ENCODE measurements at places on chromosomes 6 and 20. TPM values are rescaled to one million over a fixed set of nuclear protein-coding genes. Genes with fewer than 3 reads are reported as not detected.
A peak's percentile ranks its signal among the peaks of the same experiment; 100 is the strongest.

KCNG1 gene
- 6.3 TPM for total RNA-seq

ID1 gene
- total RNA-seq: 8.2 TPM

SERPINB6 gene
- total RNA-seq: 93.1 TPM

TRERF1 gene
- total RNA-seq: 6.4 TPM

SNRNP48 gene
- total RNA-seq: 12.1 TPM

DNA sequence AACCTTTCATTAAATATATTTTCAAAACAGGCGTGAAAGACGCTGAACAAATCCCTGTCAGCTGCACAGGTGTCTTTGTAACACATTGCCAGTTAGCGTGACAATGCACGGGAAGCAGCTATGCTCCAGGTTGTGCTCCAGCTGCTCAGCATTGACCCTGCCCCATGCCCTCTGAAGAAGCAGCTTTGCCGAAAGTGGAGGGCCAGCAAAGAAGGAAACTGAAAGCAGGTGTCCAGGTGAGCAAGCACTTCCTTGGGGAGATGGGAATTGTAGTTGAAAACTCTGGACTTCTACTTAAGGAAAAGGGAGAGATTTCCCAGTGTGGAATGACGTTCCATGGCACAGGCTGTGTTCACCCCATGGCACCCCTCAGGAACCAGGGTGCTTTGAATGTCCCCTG is 125.7 kb downstream of the TTLL2 start:
- no peaks in the 10 kb centered on the region for H3K36me3 ChIP-seq
- no peaks in the 10 kb centered on the region for H3K4me1 ChIP-seq
- no peak overlapping the region for H3K4me3 ChIP-seq
- peaks cover 8% of the 10 kb centered on the region for H3K27me3 ChIP-seq
- H3K27ac ChIP-seq: no peak overlapping the region

GRCh38 chr20:40251284-40251932 is 437.6 kb downstream of the MAFB start:
- no peak overlapping the region for H3K27ac ChIP-seq
- H3K36me3 ChIP-seq: no peaks in the 10 kb centered on the region
- peaks cover 7% of the 10 kb centered on the region for H3K27me3 ChIP-seq
- peaks cover 21% of the 10 kb centered on the region for H3K4me1 ChIP-seq
- no peak overlapping the region for H3K4me3 ChIP-seq

DNA sequence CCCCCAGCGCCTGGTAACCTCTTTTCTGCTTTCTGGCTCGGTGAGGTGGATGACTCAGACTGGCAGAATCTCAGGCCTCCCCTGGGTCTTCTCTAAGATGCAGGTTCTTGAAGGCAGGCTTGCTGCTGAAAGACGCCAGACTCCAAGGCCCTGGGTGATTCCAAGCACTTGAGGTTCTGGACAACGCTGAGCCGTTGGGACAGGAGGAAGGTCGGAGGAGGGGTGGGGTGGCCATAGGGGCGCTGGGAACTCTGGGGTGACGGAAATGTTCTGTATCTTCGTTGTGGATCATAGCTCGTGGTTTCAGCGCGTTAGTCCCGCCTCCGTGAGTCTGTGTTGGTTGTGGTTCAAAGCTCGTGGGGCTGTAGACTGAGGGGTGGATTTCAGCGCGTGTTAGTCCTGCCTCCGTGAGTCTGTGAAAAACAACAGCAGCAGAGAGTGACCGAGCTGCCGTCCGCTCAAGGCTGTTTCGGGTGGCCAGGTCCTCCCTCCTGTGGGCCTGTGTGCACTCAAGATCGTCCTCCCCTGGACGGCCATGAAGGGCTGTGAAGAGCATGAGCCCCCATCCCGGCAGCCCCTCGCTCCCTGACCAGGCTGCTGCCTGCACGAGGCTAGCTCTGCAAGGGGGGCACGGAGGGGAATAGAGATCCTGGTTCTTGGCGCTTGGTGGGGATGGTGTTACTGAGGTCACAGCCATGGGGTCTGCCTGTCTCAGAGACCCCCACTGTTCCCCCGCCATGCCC is 7.7 kb downstream of the NTSR1 start:
- H3K4me1 ChIP-seq: no peaks in the 10 kb centered on the region
- no peaks in the 10 kb centered on the region for H3K36me3 ChIP-seq
- DNase-seq: no peak
- peaks cover 49% of the 10 kb centered on the region for H3K27me3 ChIP-seq
- no peak overlapping the region for H3K4me3 ChIP-seq
- no peak overlapping the region for H3K27ac ChIP-seq

DNA sequence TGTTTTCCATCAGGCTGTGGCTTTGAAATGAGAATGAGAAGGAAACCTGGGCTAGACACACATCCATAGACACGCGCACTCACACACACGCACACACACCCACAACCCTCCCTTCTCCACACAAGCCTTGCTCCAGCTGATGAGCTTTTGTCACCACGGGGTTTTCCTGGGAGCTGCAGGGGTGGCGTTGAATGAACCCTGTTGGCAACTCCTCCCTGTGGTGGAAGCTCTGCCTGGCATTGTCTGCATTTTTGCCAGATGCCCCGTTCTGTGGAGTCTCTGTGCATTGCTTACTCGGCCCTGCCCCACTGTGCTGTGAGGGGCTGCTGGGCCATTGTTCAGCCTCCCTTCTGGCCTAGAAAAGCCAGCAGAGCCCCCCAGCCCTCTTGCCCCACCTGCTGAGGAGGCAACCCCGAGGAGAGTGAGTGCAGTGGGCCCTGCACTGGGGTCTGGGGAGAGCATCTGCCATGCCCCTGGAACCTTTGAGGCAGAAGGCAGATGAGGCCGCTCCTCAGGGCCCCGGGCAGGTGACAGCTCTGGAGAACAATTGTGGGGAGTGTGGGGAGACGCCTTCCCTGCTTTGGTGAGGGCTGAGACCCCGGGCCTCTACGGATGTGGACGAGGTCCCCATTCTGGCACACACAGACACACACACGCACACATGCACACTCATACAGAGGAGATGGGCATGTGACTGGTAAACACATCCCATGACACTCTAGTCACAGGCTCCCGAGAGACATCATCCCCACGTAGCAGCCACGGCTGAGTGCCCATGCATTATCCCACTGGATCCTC is 9.9 kb downstream of the ADIG start:
- peaks cover 3% of the 10 kb centered on the region for H3K27me3 ChIP-seq
- no peaks in the 10 kb centered on the region for H3K36me3 ChIP-seq
- H3K27ac ChIP-seq: no peak overlapping the region
- peak; percentile 80 for DNase-seq
- no peak overlapping the region for H3K4me3 ChIP-seq
- H3K4me1 ChIP-seq: peaks cover 2% of the 10 kb centered on the region

- H3K36me3 ChIP-seq: no peaks in the 10 kb centered on the region
- H3K4me1 ChIP-seq: peaks cover under 1% of the 10 kb centered on the region
- DNase-seq: no peak
- H3K4me3 ChIP-seq: no peak overlapping the region
- no peak overlapping the region for H3K27ac ChIP-seq
These were observed 91.2 kb downstream of the RTN4IP1 start for GRCh38 chr6:106538145-106538544.

DNA sequence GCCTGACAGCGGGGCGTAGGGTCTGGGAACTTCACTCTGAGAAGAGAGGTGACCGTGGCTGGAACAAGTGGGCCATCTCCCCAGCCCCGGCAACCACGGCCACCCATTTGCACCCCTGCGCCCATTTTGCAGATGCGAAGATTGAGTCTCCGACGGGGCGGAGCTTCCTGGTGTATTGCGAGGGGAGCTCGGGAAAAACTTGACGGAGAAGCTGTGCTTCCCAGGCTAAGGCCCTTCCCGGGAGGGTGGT is 653 bp downstream of the ZNF335 start:
- H3K36me3 ChIP-seq: peaks cover 7% of the 10 kb centered on the region
- H3K27me3 ChIP-seq: peaks cover 5% of the 10 kb centered on the region

GRCh38 chr6:4774296-4774695 is 1.9 kb upstream of the CDYL start:
- H3K27ac ChIP-seq: peak overlapping the region; percentile 65
- peaks cover 2% of the 10 kb centered on the region for H3K36me3 ChIP-seq
- H3K4me1 ChIP-seq: peaks cover 21% of the 10 kb centered on the region

- peaks cover 4% of the 10 kb centered on the region for H3K27me3 ChIP-seq
- DNase-seq: no peak
- peak overlapping the region; percentile 84 for H3K27ac ChIP-seq
- peaks cover 10% of the 10 kb centered on the region for H3K4me1 ChIP-seq
These were observed 8.7 kb upstream of the MYBL2 start for GRCh38 chr20:43658069-43658722.

DNA sequence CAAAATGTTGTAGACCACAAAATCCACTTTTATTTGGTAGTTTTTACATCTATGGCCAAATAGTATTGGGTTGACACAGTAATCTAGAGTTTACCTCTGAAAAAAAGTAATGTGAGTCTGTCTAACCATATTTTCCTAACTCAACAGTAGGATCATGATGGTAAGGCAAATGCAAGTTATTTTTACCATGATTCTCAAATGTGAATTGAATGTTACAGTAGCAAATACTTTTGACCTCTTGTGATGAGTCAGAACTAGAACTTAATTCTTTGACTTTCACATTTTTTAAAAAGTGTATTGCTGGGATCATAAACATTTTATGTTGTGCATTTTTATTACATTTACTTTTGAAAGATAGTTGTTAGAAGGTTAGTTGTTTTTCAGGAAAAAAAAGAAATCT is 22.0 kb downstream of the RNF146 start:
- no peak for DNase-seq
- peaks cover 27% of the 10 kb centered on the region for H3K4me1 ChIP-seq
- H3K36me3 ChIP-seq: peaks cover 55% of the 10 kb centered on the region

- no peak for DNase-seq
- H3K27me3 ChIP-seq: no peaks in the 10 kb centered on the region
- H3K4me3 ChIP-seq: no peak overlapping the region
- peaks cover 8% of the 10 kb centered on the region for H3K4me1 ChIP-seq
These were observed 66.9 kb downstream of the BCKDHB start for GRCh38 chr6:80173411-80173810.

GRCh38 chr6:150634176-150634963 is 34.7 kb downstream of the PLEKHG1 start:
- H3K4me3 ChIP-seq: no peak overlapping the region
- H3K4me1 ChIP-seq: peaks cover 4% of the 10 kb centered on the region
- peaks cover 38% of the 10 kb centered on the region for H3K27me3 ChIP-seq
- H3K27ac ChIP-seq: no peak overlapping the region
- no peak for DNase-seq
- H3K36me3 ChIP-seq: no peaks in the 10 kb centered on the region

DNA sequence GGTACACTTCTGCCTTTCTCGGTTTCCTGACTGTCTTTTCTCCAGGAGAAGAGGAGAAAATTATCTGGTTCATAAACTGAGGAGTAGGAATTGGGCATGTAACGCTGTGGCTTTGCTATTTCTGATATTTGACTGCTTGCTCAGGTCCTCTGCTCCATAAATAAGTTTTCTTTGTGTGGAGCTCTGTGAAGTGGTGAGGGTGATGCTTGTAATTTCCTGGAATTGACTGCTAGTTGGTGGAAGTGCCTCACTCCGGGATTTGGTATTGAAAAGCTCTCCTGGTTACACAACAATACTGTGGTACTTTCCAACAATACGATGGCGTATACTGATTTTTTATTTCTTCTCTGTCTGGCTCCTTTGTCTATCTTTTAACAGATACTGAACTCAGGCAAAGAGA is 25.1 kb upstream of the LAMA2 start:
- H3K4me1 ChIP-seq: no peaks in the 10 kb centered on the region
- H3K27ac ChIP-seq: no peak overlapping the region
- H3K4me3 ChIP-seq: no peak overlapping the region
- no peak for DNase-seq
- H3K36me3 ChIP-seq: no peaks in the 10 kb centered on the region

DNA sequence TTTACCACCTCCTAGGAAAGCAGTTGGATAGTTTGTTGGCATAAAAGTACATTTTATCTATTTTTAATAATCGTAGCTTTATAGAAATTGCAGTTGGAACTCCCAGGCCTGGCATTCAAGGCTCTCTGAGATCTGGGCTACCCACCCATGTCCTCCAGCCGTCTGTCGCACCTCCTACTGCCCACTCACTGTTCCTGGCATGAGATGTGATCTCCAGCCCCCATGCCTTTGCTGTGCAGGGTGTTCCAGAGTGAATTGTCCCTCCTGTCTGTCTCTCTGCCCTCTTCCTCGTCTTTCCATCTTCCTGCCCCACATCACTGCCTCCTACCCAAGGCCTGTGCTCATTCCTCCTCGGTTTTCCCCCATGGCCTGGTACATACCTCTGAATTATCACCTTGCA is 50.7 kb downstream of the PTPN1 start:
- H3K4me3 ChIP-seq: peak overlapping the region; percentile 29
- peak overlapping the region; percentile 94 for H3K27ac ChIP-seq
- no peak for DNase-seq
- no peaks in the 10 kb centered on the region for H3K27me3 ChIP-seq

DNA sequence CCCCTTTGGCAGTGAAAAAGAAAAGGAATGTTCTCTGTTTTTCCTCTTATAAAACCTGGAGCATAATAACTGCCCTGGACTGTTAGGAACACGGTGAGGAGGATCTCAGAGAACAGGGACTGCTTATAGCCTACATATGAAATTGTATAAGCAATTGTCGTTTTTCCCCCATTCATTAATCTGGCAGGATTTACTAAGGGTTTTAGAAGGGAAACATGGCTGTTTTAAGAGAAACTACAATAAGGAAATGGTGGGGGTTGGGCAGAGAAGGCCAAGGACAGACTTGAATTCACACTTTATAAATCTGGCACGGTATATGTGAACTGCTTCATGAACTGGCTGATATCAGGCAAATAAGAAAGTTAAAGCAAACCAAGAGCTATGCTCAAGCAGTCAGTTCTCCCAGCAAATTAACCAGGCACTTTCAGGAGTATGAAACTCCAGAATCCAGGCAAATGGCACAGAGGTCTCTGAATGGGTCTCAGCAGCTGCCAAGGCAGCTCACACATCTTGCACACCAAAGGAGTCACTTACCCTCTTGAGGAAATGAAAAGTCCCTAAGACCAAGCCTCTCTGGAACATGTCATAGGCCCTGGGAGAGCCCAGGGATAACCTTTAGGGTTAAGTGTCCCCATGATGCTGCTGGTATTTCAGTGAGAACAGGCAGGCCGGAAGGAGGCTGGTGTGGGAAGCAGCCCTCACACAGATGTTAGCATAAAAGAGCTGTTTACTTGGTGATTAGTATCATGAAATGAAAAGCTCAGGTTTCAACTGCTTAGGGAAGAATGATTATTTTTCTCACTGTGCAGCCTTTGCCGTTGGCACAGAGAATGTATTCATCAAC is 260.5 kb upstream of the MARCKS start:
- no peaks in the 10 kb centered on the region for H3K36me3 ChIP-seq
- DNase-seq: no peak
- H3K4me1 ChIP-seq: peaks cover 62% of the 10 kb centered on the region
- peak overlapping the region; percentile 14 for H3K4me3 ChIP-seq
- peak overlapping the region; percentile 92 for H3K27ac ChIP-seq
- H3K27me3 ChIP-seq: no peaks in the 10 kb centered on the region

DNA sequence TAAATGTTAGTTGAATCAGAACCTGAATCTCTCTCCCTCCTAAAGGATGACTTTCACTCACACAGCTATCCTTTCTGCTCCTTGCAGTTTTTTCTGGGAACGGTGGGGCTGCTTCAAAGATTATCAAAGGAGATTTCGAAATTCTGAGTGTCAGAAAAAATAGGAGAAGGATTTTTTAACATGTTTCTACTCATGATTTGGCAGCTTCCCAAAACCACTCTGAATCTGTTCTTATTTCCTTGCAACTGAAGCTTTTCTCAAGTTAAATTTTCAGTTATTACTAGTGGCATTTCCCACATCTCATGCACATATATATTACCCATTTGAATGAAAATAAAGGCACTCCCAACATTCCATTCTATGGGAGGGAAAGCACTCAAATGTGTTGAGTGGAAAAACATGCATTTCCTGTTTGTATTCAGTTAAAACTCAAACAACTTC is 123.6 kb downstream of the LCA5 start:
- no peak for DNase-seq
- no peak overlapping the region for H3K4me3 ChIP-seq
- H3K27ac ChIP-seq: peak overlapping the region; percentile 87

Measured in osteocyte (in vitro differentiated cells).